ENCODE measurements at places on chromosomes 3 and 15.

- peak; percentile 39 for DNase-seq
Measured at GRCh38 chr3:155420406-155420805, 126.9 kb upstream of the STRIT1 start.

- no peak for DNase-seq
Measured at GRCh38 chr3:102205647-102206046, 229.2 kb upstream of the ZPLD1 start.

GRCh38 chr3:27509376-27509775 is 25.2 kb upstream of the SLC4A7 start:
- DNase-seq, result no peak

- no peak for DNase-seq
Measured at GRCh38 chr3:21785765-21786437, 34.9 kb upstream of the ZNF385D start.

- no peak for DNase-seq
Measured at GRCh38 chr3:137963463-137963862, 46.5 kb upstream of the CLDN18 start.

DNA sequence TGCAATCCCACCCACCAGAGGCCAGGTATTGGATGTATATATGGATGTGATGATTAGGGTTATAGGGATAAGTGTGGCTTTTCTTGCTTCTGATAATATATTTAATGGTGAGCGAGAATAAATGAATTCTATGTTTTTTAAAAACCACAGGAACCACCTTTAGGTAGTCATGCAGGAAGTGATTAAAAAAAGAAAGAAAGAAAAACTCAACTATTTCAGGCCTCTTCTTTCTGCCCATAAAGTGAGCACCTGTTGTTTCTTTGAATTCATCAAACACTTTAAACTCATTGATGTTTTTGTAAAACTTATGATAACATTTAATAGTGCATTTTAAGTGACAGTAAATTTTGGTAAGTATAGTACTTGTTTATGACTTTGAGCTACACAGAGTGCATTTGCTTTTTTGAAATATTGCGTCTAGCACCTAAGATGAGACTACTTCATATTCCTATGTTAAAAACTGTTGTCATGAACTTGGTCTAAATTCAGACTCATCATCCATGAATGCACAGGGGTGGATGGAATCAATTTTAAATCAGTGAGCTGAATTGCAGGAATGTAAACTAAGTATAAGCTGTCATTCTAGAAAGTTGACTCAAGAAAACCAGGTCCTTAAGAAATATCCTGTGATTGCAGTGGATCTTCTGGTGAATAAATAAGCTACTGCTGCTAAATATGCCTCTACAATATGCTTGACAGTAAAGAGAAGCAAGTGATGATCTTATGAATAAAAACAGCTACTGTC is 764.4 kb upstream of the NECTIN3 start:
- no peak for DNase-seq

GRCh38 chr3:102974333-102974732 is 539.5 kb downstream of the ZPLD1 start:
- DNase-seq, result no peak

DNA sequence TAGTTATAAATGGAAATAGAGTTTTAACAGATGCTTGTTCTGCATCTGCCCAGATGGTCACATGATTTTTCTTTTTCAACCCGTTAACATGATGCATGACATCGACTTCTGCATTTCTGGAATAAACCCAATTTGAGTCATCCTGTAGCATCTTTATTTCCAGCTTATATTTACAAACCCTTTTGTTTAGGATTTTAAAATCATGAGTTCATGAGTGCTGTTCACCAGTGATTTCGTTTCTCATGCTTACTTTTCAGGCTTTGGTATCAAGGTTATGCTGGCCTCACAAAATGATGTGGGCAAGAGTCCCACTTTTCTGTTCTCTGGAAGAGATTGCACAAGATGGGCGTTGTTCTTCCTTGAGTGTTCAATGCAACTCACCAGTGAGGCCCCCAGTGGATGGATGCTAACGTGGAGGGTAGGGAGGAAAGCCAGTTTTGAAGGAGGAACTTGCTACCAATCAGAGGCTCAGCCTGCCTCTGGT is 5.2 kb downstream of the HRH1 start:
- peak; percentile 91 for DNase-seq

DNA sequence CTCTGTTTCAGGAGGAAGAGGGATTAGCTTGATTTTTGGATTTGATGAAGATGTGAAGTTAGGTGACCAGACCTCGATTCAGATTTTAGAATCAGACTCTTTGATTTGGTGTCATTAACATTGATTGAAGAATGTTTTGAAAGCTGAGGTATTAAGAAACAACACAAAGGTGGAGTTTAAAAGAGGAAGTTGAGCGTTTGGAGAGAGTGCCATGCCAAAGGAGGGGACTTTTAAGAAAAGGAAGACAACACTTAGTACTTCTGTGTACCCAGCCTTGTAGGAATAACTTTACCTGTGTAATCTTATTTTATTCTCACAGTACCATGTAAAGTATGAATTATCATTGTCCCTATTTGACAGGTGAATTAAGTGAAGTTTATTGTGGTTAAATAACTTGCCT is 34.4 kb downstream of the PPARG start:
- no peak for DNase-seq

GRCh38 chr3:30522476-30522875 is 83.9 kb upstream of the TGFBR2 start:
- DNase-seq, result no peak

DNA sequence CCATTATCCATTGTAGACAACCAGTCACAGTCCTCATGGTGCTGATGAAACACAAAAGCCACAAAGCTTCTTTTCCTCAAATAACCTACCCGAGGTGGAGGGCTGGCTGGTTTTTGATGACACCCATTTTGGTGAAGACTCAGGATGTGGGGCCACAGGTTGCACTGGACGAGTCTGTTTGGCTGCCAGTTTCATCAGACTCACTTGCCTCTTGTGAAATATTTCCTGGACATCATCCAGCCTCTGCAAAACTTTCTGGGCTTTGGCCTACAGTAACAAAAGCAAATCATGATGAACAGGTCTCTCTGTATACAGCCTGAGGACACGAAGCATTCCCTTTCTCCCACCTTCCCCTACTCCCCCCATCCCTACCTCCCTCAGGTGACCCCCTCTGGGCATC is 42.2 kb downstream of the B3GNT5 start:
- peak; percentile 95 for DNase-seq

- peak; percentile 40 for DNase-seq
Measured at GRCh38 chr15:29139540-29140459, 129.8 kb downstream of the NSMCE3 start.

- no peak for DNase-seq
Measured at GRCh38 chr15:47607695-47608094, 109.6 kb upstream of the SEMA6D start.

All from cardiac fibroblast (primary cell).